ENCODE measurements at places on chromosomes 7 and 10.

GRCh38 chr10:34407324-34407805 lies 407.7 kb downstream of the PARD3 start:
- DNase-seq: no peak

- no peak for DNase-seq
These were observed 33.3 kb downstream of the DPYSL4 start for GRCh38 chr10:132220061-132220460.

DNA sequence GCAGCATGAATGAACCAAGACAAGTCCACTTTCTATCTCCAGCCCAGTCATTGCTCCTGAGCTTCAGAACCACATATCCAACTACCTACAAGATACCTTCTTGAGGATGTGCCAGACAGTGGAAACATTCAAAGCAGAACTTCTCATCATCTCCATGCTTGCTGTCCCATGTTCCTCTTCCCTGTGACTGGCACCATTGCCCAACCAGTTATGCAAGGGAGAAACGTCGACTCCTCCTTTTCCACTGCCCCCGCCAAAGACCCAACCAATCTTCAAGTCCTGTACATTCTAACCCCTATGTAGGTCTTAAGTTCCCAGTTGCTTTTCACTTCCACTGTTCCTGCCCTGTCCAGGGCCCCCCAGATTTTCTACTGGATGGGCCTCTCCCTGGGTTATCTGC lies 225.7 kb downstream of the RPS24 start:
- DNase-seq: no peak

GRCh38 chr7:139358541-139359365 lies 941 bp upstream of the LUC7L2 start:
- no peak for DNase-seq

DNA sequence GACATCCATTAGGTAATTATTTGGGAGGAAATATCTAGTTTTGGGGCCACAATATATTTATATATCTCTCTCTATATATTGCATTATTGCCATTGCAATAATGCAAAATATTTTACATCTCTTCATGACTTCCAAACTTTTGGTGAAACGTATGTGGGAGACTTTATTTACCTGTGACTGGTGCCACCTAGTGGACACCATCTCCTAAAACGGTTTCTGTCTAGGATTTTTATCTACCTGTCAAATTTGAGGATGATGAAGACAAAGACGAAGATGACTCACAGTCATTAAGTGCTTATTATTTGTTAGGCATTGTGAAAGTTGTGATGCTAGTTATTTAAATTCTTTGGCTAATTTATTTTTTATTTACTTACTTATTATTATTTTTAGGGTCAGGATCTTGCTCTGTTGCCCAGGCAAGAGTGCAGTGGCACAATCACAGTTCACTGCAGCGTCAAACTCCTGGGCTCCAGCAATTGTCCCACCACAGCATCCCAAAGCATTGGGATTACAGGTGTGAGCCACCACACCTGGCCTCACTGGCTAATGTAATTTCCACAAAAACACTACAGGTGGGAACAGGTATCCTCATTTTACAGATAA lies 18.7 kb upstream of the CBLL1 start:
- DNase-seq: peak; percentile 46

Measured in NCI-H1092 (cell line).